ENCODE measurements at places on chromosomes 7 and 10.

- no peak for DNase-seq
These were observed 113.7 kb downstream of the CCDC3 start for GRCh38 chr10:12887780-12888179.

GRCh38 chr10:32229170-32229569, 117.8 kb downstream of the EPC1 start:
- no peak for DNase-seq

GRCh38 chr10:69716711-69717560, 84.8 kb upstream of the COL13A1 start:
- DNase-seq: peak; percentile 75

GRCh38 chr10:4254101-4254994, 469.3 kb upstream of the KLF6 start:
- DNase-seq: no peak

GRCh38 chr10:118300320-118300719, 41.8 kb downstream of the FAM204A start:
- DNase-seq: no peak

GRCh38 chr10:6047847-6048246, 14.3 kb downstream of the IL2RA start:
- no peak for DNase-seq

GRCh38 chr10:119401671-119402395, 140.7 kb downstream of the RGS10 start:
- DNase-seq: peak; percentile 58

GRCh38 chr7:152907042-152907761, 147.7 kb downstream of the ACTR3B start:
- no peak for DNase-seq

DNA sequence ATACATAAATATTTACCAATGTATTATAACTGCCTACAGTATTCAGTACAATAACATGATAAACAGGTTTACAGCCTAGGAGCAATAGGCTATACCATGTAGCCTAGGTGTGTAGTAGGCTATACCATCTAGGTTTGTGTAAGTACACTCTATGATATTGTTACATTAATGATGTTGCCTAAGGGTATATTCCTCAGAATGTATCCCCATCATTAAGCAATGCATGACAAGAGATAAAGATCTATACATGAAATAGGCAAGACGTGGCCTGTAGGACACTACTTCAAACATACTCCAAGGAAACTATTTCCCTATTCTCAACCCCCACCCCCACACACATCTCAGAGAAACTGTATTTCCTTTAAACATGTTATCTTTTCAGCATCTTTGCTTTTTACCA, 15.3 kb upstream of the ADAM22 start:
- DNase-seq: no peak

DNA sequence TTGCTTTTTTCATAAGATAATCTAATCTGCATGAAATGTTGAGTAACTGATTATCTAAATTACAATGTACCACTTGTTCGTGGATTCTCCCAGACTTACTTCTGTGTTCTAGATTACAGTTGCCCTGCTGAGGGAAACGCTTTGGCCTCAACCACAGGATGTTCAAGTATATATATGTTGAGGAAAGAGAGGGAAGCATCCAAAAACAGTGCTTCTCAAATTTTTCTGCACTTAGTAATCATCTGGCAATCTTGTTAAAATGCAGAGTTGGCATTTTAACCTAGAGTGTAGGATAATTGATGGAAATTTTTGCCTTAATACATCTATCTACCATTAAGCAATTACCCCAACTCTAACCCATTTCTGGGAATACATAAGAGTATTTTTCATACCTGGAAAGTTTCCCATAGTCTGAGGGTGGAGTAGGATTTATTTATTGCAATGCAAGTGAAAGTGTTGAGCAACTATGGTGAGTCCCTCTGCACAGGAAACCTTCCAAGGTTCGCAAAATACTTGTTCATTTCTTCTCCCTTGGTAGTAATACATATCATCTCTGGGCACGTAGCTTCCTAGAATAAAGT, 59.6 kb upstream of the C1GALT1 start:
- DNase-seq: no peak

GRCh38 chr10:64760371-64760770, 1239.2 kb downstream of the REEP3 start:
- no peak for DNase-seq

GRCh38 chr10:60739558-60739957, 38.7 kb upstream of the CDK1 start:
- no peak for DNase-seq

- no peak for DNase-seq
These were observed 3.0 kb downstream of the NUP42 start for GRCh38 chr7:23184709-23185359.

DNA sequence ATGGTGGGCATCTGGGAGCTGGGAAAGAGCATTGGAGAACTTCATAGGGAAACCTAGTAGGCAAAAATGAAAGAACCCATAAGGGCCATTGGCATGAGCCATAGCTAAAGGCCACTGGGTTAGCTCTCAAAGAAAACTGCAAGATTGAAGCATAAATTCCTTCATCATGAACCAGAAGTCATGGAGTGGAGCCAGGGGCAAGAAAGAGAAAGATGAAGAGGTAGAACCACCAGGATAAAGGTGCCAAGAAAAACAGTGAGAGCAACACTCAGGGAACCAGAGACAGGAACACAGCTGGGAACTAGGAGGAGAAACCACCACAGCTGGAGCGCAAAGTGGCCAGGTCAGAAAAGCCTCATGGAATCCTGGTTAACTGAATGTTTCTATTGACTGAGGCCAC, 11.5 kb upstream of the SGMS1 start:
- DNase-seq: no peak

GRCh38 chr7:141480953-141481352, 70.3 kb upstream of the AGK start:
- DNase-seq: no peak

DNA sequence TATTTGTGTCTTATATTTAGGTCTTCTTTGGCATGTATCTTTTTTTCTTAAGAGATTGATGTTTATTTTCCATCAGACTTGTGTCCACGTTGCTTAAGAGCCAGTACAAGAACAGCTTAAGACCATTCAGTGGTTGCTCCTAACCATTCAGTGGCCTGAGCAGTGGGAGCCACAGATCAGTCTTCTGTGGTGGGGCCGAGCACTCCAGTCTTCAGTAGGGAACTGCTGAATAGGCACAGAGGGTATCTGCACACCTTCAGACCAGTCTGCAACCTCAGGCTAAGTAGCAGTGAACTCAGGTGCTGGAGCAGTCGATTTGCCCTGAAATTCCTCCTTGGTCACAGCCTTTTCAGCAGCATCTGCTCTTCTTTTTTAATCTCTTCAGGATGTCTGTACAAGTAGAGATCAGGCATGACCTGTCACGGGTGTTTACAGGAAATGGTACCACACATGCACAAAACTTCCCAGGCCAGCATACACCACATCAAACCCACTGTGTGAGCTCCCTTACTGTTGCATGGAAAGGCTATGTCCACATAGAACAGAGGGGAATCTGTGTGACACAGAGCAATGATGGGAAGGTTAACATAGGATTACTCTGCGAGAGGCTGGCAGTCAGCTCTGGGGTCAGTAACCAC, 51.5 kb downstream of the FAM107B start:
- DNase-seq: no peak

GRCh38 chr10:79400146-79401004, 45.0 kb downstream of the ZCCHC24 start:
- DNase-seq: peak; percentile 70

DNA sequence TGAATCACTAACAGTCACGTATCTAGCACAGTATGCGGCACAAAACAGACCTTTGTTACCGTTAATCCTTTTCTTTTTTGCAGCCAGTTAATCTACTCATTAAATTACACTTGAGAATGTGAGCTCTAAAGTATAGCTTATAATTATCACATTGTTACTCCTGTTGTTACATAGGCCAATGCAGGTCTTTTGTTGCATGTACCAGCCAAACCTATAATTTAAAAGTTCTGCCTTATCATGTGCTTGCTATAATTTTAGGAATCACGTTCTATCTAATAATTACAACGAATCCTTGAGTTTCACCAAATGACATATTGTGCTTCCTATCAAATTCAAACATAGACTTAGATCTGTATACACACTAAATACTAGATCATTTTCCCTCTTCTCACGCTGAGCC, 245.1 kb downstream of the DGKI start:
- DNase-seq: no peak

DNA sequence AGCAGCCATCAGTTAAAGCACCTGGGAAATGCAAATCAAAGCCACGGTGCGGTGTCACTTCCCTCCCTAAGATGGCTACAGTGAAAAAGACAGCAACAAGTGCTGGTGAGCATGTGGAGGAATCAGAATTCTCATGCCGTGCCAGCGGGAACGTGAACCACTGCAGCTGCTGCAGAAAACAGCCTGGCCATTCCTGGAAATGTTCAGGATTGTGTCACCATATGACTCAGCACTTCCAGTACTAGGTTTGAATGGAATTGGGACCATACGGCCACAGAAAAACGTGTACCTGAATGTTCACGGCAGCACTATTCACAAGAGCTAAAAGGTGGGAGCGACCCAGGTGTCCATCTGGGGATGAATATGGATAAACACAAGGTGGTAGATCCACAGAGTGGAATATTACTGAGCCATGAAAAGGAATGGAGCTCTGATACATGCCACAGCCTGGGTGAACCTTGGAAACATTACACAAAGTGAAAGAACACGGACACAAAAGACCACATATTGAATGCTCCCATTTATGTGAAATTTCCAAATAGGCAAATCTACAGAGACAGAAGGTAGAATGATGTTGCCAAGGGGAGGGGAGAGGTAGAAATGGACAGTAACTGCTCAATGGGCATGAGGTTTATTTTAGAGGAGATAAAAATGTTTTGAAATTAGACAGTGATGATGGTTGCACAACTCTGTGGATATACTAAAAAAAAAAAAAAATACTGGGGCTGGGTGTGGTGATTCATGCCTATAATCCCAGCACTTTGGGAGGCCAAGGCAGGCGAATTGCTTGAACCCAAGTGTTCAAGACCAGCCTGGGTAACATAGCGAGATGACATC, 61.6 kb downstream of the MICALL2 start:
- DNase-seq: no peak

DNA sequence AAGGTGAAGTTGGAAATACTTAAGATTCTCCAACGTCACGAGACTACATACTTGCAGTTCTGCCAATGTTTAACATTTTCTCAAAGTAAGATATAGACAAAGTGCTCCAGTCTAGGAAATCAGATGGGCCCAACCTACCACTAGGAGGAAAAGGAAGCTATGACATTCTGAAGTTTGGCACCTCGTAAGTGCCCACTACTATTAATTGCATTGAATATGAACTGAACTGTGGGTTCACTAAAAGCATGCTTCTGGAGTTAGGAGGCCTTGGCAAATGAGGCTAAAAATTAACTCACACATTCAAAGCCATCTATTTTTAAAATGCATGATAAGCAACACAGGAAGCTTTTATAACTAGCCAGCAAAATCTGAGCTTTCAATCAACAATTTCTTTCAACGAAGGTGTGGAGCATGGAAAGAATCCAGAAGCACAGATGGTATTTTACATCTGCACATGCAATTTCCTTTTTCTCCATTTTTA, 149.7 kb downstream of the LRRTM3 start:
- DNase-seq: no peak
